Effector memory CD4-positive, alpha-beta T cell (primary cell): ENCODE measurements at places on chromosomes 7 and 10.

- DNase-seq, result no peak
Measured at GRCh38 chr7:135745703-135746312, 2.8 kb downstream of the FAM180A start.

DNA sequence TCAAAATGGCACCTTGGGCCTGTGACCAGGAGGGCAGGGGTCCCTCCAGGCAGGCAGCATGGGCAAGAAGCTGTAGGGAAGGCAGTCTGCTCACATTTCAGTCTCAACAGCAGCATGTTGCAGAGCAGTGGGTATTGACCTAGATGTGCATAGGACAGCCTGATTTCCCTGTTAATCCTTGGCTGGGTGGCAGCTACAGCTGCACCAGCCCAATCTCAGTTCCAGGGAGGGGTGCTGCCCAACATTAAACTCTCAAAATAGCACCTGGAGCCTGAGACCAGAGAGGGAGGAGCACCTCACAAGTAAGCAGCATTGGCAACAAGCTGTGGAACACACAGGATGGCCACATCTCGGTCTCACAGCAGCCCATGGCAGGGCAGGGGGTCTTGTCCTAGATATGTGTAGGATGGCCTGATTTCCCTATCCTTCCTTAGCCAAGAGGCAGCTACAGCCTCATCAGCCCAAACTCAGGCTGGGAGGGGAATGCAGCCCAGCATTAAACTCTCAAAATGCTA is 10.3 kb downstream of the TMEM140 start:
- no peak for DNase-seq

GRCh38 chr7:49772916-49773217 is 571 bp upstream of the VWC2 start:
- DNase-seq, result no peak

- no peak for DNase-seq
Measured at GRCh38 chr7:65967361-65968155, 14.5 kb downstream of the GUSB start.

DNA sequence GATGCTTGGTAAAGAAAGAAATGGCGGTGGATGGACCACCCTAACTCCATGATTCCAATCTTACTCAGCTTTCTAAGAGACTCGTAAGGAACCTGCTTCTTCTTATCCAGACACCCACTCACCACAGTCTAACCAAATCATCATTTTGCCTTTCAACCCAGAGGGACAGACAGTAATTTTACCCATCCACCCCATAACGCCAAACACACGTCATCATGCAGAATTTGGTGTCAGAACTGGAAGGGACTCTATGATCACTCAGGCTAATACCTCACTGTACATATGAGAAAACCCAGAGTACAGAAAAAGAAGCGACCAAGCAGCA is 388 bp downstream of the ECD start:
- no peak for DNase-seq

DNA sequence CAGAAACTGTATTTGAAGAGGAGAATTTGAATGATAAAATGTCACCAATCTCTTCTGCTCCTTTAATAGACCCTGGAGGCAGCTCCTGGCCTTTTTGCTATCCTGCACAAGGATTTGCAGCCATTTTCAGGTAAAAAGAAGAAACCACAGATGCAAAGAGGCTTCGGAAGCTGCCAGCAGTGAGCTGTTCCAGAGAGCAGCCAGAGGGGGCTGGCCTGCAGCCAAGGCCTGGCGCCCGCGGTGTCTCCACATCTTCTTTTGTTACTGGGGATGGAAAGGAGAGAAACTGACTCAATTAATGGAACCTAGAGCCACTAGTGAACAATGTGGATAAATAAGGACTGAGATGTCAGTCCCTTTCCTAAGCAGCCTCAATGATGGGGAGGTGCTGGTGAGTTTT is 23.9 kb upstream of the GPR26 start:
- DNase-seq, result no peak

GRCh38 chr7:22751341-22751740 is 24.3 kb downstream of the IL6 start:
- no peak for DNase-seq

- DNase-seq, result no peak
Measured at GRCh38 chr10:77431209-77431611, 206.4 kb downstream of the KCNMA1 start.

DNA sequence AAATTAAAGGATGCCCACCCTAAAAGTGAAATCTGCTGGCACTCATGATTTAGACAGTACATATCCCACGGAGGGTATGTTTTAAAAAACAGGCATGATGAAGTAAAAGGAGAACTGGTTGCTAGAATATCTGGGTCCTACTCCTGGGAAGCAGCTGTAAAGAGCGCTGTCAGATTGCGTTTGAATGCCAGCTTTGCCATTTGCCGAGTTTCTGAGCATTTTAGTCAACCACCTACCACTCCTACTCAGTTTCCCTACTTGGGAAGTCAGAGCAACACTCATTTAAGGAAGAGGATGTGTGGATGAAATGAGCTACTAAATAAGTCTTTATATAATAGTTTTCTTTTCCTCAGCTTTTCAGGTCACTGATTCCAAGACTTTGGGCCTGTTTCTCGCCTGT is 1.1 kb upstream of the UMAD1 start:
- no peak for DNase-seq

GRCh38 chr7:92781117-92781720 is 55.2 kb downstream of the CDK6 start:
- no peak for DNase-seq

- no peak for DNase-seq
Measured at GRCh38 chr7:121515229-121515628, 119.1 kb upstream of the FAM3C start.
